Umbilical cord (tissue), 2 donors: ENCODE measurements at places on chromosomes 11 and 22. TPM values are rescaled to one million over a fixed set of nuclear protein-coding genes. Genes with fewer than 3 reads are reported as not detected.
A peak's percentile ranks its signal among the peaks of the same experiment; 100 is the strongest.

The NXPE2 gene
- 8.4 TPM for total RNA-seq

The CLDN5 gene
- total RNA-seq: 8.7 TPM

The BTBD18 gene
- total RNA-seq: 3.1 TPM

The LRRC10B gene
- not detected for total RNA-seq

DNA sequence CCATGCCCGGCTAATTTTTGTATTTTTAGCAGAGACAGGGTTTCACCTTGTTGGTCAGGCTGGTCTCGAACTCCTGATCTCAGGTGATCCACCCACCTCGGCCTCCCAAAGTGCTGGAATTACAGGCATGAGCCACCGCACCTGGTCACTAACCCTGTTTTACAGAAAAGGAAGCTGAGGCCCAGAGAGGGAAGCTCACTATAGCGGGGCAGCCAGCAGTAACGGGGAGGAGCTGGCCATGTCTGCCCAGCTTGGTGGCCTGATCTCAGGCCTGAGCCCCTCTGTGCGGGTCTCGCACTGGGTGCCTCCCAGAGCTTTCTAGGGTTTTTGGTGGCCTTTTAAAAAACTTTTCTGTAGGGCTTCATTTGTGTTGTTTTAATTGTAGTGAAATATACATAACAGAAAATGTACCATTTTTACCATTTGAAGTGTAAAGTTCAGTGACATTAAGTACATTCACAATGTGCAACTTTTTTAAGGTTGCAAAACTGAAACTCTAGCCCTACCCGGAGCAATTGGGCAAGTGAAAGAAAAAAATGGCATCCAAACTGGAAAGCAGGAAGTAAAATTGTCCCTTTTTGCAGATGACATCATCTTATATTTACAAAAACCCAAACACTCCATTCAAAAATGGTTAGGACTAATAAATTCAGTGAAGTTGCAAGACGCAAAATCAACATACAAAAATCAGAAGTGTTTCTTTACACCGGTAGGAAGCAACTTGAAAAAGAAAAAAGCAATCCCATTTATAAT is 14.5 kb upstream of the CYTH4 start:
- DNase-seq: no peak

DNA sequence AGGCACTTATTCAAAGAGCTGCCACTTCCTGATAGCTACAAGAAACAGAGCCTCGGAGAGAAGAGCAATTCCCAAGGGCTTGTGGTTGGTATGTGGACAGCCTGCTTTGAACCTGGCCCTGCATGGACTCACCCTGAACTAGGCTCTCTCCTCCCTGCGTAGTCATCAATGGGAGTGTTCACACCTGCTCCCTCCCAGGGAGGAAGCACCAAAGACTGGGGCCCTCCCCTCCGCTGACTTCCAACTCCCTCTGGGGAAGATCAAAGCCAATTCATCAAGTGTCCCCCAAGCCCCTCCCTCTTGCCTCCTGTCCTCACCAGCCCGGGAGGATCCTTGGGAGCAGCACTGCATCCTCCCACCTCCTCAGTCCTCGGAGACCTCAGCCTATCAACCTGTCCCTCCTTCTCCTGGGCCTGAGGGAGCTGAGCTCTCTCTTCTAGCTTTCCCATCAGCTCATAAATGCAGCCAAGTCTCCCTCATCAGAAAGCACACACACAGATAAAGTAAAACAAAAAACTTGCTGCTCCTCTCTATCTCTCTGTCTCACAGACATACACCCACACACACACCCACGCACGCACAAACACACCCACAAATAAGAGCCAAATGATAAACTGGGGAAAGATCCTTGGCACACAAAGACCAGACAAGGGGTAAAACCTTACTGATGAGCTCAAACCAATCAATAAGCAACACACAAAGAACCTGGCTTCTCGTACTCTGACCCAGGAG is 3.3 kb downstream of the A4GALT start:
- DNase-seq: no peak

- DNase-seq: peak; percentile 39
These were observed 9.9 kb upstream of the IGLL5 start for GRCh38 chr22:22877523-22878210.

DNA sequence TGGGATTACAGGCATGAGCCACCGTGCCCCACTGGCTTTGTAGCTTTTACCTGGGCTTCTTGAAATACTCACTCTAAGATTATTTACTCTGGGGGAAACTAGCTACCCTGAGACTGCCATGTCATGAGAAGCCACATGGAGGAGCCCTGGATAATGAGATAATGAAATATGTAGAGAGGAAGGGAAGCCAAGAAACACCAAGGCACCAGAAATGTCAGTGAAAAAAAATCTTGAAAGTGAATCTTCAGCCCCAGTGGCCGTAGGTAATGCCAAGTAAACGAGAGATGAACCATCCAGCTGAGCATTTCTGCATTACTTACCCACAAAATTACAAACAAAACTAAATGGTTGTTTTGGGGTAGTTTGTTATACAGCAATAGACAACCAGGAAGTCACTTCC is 125.6 kb downstream of the APIP start:
- DNase-seq: no peak

DNA sequence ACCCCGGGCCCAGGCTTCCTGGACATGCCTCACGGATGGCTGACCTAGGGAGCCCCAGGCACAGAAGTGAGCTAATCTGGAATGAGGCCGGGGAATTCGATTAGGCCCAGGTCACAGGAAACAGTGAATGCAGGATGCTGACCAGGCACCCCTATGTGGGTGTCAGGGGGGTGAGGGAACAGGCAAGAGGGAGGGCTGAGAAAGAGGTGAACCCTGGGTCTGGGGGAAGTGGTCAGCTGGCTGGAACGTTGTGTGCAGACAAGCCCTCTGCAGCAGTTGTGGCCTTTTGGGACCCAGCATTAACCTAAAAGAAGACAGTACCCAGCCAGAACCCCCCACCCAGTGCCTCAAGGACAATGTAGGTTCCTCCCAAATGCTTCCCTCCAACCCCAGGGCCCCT is 8.1 kb downstream of the SERHL2 start:
- DNase-seq: no peak

- no peak for DNase-seq
These were observed 141.9 kb downstream of the IGLL1 start for GRCh38 chr22:23438216-23438615.

DNA sequence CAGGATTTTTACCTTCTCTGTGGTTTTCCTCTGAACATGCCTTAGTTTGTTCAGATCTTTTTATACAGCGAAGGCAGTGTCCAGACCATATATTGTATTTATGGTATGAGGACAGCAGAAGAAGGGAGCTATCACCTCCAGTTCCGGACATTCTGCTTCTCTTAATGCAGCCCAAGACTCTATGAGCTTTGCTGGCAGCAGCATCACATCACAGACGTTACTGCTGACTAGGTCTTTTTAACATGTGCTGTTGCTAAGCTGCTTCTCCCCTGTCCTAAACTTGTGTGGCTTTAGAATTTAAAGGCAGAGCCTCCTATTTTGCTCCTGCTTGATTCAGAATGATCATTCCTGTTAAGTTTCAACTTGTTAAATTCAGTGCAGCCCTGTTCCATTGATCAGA is 13.4 kb downstream of the MICAL2 start:
- peak; percentile 22 for DNase-seq

- peak; percentile 82 for DNase-seq
These were observed 93.1 kb downstream of the C11orf58 start for GRCh38 chr11:16831316-16832192.

- DNase-seq: peak; percentile 6
These were observed 734.7 kb downstream of the KCNA4 start for GRCh38 chr11:29282088-29282487.
